Stimulated activated naive B cell treated with anti-CD40 and anti-IgM and Interleukin-4, amounts not matched to agents 10 μg/mL and 1 μg/mL and 100 μg/mL, for 72 hours (primary cell): ENCODE measurements at places on chromosomes 16 and 17.

DNA sequence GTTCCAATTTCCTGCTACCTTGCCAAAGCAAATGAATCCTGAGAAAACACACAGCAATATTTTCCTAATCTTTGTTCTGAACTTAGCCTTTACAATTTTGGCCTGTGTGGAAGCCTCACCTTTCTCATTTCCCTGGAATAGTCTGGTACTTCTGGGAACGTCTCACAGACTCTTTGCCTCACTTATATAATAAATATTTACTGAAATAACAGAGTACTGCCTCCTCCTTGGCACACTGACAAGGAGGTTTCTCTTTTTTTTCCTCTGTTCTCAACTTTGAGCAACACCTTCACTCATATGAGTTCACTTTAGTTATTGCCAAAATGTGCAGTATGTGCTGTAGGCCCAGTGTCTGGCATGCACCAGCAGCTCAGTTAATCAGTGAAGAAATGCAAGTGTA is 37.3 kb downstream of the HSD17B2 start:
- H3K27me3 ChIP-seq, result peaks cover 50% of the 10 kb centered on the region
- no peaks in the 10 kb centered on the region for H3K36me3 ChIP-seq
- DNase-seq, result no peak
- peaks cover 2% of the 10 kb centered on the region for H3K4me1 ChIP-seq

- H3K4me3 ChIP-seq, result no peak overlapping the region
- DNase-seq, result no peak
- peaks cover 73% of the 10 kb centered on the region for H3K27me3 ChIP-seq
- peaks cover 32% of the 10 kb centered on the region for H3K4me1 ChIP-seq
- H3K36me3 ChIP-seq, result no peaks in the 10 kb centered on the region
Observed at GRCh38 chr17:77914385-77915254, 43.9 kb upstream of the TNRC6C start.

- H3K27ac ChIP-seq, result no peak overlapping the region
- H3K4me1 ChIP-seq, result peaks cover 29% of the 10 kb centered on the region
- no peak overlapping the region for H3K4me3 ChIP-seq
- H3K27me3 ChIP-seq, result no peaks in the 10 kb centered on the region
- peaks cover 36% of the 10 kb centered on the region for H3K36me3 ChIP-seq
Observed at GRCh38 chr17:4256952-4257351, 6.8 kb downstream of the ANKFY1 start.

DNA sequence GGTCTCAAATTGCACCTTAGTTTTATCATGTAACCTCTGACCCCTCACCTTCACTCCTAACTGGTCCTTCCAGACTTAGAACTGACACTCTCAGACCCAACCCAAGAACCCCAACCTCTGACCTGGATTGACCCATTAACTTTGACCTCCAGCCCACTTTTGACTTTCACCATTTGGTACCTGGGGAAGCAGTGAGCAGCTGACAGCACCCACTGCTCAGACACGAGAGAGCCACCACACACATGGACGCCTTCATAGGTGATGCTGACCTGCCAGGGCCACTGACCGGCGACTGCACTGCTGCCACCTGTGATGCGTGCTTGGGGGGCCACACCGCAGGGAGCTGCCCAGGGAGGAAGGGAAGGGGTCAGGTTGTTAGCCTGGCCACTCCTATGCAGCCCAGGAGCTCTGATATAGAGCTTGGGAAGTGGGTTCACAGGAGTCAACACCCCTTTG is 2.5 kb downstream of the PRSS8 start:
- H3K36me3 ChIP-seq, result peaks cover 31% of the 10 kb centered on the region
- no peak overlapping the region for H3K4me3 ChIP-seq
- peaks cover 1% of the 10 kb centered on the region for H3K4me1 ChIP-seq
- no peaks in the 10 kb centered on the region for H3K27me3 ChIP-seq
- H3K27ac ChIP-seq, result peak overlapping the region; percentile 10
- DNase-seq, result no peak

DNA sequence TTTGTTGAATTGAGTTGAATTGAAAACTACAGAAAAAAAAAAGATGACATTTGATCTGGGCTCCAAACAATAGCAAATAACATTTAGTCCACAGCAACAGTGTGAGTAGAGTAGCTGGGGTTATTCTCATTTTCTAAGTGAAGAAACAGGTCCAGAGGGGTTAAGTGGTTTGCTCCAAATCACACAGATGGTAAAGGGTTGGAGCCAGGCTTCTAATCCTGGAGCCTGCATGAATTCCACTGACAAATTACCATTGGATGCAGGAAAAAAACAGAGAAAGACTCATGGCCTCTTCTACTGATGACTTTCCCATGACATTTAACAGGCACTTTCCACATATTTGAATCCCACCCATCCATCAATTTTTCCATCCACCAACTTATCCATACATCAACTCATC is 182.4 kb downstream of the HS3ST4 start:
- H3K36me3 ChIP-seq, result no peaks in the 10 kb centered on the region
- H3K4me3 ChIP-seq, result no peak overlapping the region
- H3K27me3 ChIP-seq, result peaks cover 20% of the 10 kb centered on the region
- no peak for DNase-seq
- H3K4me1 ChIP-seq, result no peaks in the 10 kb centered on the region

DNA sequence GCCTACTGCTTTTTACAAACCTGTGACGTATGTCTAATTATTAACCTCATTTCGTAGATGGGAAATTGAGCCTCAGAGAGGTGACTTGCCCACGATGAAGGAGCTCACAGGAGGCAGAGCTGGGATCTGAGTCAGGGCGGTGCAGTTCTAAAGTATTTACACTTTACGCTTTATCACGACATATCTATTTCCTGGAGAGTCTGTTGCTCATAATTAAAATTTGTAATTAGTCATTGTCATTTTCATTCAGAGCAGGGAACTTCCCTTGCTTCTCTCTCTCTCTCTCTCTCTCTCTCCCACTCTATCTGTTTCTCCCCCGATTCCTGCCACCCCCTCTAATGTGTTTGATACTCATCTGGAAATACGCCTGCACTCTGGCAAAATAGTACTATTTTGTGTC is 5.9 kb downstream of the SLC5A11 start:
- peaks cover 7% of the 10 kb centered on the region for H3K27me3 ChIP-seq
- no peak for DNase-seq
- H3K4me3 ChIP-seq, result no peak overlapping the region
- H3K4me1 ChIP-seq, result peaks cover 10% of the 10 kb centered on the region
- no peak overlapping the region for H3K27ac ChIP-seq
- H3K36me3 ChIP-seq, result peaks cover 9% of the 10 kb centered on the region

- no peak for DNase-seq
- H3K4me1 ChIP-seq, result no peaks in the 10 kb centered on the region
- H3K27me3 ChIP-seq, result peaks cover 28% of the 10 kb centered on the region
- no peak overlapping the region for H3K27ac ChIP-seq
- H3K36me3 ChIP-seq, result no peaks in the 10 kb centered on the region
- no peak overlapping the region for H3K4me3 ChIP-seq
Observed at GRCh38 chr16:24499193-24499814, 40.1 kb upstream of the RBBP6 start.

DNA sequence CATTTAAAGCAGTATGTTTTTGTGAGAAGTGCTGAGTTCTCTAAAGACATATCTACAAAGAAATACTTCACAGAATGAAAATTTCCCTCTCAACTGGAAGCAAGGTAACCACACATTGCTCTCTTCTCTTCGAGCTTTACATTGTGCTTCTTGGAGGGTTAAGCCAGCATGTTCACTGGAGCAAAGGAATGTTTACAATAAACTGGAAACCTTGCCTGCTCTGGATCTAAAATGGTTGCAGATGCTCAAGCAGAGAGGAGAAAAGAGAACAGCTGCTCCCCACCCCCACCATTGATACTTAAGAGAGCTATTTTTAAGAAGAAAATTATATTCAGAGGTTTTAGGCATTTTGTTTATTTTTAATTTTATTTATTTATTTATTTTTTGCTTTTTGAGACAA is 213.1 kb downstream of the CEP112 start:
- no peak for DNase-seq
- H3K4me1 ChIP-seq, result no peaks in the 10 kb centered on the region
- no peak overlapping the region for H3K4me3 ChIP-seq
- no peaks in the 10 kb centered on the region for H3K36me3 ChIP-seq
- no peak overlapping the region for H3K27ac ChIP-seq
- peaks cover 3% of the 10 kb centered on the region for H3K27me3 ChIP-seq

DNA sequence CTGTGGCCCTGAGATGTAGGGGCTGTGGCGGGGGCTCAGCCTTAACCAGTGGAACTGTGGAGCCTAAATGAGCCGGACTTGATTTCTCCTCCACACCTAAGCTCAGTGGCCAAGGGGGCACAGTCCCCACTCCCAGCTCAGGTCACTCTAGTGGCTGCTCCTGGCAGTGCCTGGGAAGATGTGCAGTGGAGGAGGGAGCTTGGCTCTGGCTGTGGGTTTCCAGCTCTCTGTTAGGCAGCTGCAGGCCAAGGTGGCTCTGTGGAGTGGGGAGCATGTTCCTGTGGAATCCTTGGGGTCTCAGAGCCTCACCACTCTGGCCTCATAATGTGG is 76.3 kb downstream of the AMFR start:
- H3K4me1 ChIP-seq, result no peaks in the 10 kb centered on the region
- no peak overlapping the region for H3K27ac ChIP-seq
- H3K36me3 ChIP-seq, result no peaks in the 10 kb centered on the region
- no peak for DNase-seq
- H3K27me3 ChIP-seq, result peaks cover 14% of the 10 kb centered on the region
- no peak overlapping the region for H3K4me3 ChIP-seq

GRCh38 chr16:53428681-53429080 is 5.6 kb upstream of the RBL2 start:
- peaks cover 4% of the 10 kb centered on the region for H3K27me3 ChIP-seq
- no peak for DNase-seq
- no peaks in the 10 kb centered on the region for H3K36me3 ChIP-seq
- no peak overlapping the region for H3K27ac ChIP-seq
- H3K4me3 ChIP-seq, result no peak overlapping the region

GRCh38 chr17:17830740-17831207 is 6.0 kb downstream of the SREBF1 start:
- H3K4me3 ChIP-seq, result no peak overlapping the region
- peaks cover 51% of the 10 kb centered on the region for H3K4me1 ChIP-seq
- no peak overlapping the region for H3K27ac ChIP-seq
- no peaks in the 10 kb centered on the region for H3K27me3 ChIP-seq

- H3K36me3 ChIP-seq, result peaks cover 14% of the 10 kb centered on the region
- H3K27ac ChIP-seq, result peak overlapping the region; percentile 95
- DNase-seq, result no peak
- H3K4me3 ChIP-seq, result peak overlapping the region; percentile 95
- H3K27me3 ChIP-seq, result no peaks in the 10 kb centered on the region
Observed at GRCh38 chr17:29567304-29567553, 392 bp upstream of the ABHD15 start.
